ENCODE measurements at places on chromosomes 11 and 22.

GRCh38 chr11:62593434-62594044, 2.2 kb upstream of the TUT1 start:
- no peak for DNase-seq

DNA sequence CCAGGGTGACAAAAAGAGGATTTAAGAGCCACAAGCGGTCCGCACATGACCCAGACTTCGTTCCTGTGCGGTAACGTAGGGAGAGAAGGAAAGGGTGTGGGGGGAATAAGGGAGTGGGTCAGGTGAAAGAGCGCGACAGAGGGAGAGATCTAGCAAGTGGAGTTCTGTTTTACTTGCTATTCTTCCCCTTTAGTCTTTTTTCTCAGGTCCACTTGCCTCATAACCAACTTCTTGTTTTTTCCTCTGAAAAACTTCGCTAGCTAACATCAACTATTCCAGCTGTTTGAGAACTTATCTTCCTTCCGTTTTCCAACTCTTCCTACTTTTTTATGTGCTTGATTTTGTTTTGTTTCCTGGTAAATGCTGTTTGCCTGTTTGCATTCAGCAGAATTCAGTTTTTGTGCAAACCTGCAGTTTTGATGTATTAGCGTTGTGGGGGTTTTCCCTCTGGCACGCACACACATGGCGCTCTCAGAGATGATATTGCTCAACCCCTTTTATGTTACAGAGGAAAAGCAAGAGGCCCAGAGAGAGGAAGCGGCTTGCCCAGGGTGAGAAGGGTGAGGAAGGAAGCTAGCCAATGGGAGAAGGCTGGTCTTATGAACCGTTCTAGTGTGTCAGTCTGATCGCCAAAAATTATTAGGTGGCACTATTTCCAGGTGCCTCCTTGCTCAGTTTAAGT, 592 bp upstream of the CTSC start:
- no peak for DNase-seq

- DNase-seq = peak; percentile 53
Measured at GRCh38 chr11:84719935-84720577, 907.1 kb downstream of the DLG2 start.

- DNase-seq = no peak
Measured at GRCh38 chr11:126391970-126392632, 36.6 kb downstream of the ST3GAL4 start.

DNA sequence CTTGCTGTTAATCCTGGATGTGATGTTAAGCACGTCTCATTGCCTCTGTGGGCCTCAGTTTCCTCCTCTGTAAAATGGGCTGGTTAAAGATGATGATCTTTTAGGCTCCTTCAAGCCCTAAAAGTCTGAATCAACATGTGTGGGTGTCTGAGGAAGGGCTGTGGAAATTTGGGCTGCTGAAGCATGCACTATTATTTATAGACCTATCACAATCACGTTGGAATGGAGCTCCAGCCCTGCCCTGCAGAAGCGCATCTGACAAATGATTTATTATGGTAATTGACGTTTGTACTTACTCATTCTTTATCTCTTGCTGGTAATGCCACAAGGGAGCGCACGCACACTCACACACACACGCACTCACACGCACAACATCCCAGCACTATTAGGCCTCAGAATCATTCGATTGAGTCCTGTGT, 20.4 kb downstream of the P2RX3 start:
- no peak for DNase-seq

- DNase-seq = no peak
Measured at GRCh38 chr11:69156235-69156639, 502 bp downstream of the SMIM38 start.

GRCh38 chr11:2523821-2524391, 79.1 kb downstream of the KCNQ1 start:
- DNase-seq = no peak

DNA sequence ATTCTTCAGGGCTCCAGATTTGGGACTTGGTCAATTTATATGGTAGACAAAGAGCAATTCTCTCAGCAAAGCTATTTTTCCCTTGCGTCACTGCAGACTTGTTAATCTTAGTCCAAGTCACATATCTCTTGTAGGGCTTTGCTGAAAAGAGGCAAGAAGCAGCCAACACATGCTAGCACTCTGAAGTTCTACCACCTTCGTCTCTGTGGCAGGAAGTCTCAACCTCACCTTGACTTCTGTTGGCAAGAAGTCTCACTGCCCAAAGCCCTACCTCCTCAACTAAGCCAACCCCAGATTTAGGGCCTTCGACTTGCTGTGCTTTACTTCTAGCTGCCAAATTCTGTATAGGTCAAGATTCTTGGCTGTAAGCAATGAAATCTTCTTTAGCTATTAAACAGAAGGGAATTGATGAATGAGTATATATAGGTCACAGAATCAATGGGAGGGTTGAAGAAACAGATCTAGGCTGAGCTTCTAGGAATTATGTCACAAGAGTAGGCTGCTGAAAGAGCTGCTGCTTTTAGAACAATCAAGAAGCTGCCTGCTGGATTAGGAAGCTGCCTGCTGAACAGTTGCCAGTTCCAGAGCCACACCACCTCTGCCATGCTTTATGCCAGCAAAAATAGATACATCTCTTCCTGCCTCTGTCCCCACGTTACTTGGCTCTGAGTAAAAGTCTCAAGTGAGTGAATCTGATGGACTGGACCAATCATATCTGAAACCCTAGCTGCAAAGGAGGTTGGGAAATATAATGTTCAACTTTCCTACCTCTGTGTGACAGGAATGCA, 17.6 kb upstream of the NCR3LG1 start:
- no peak for DNase-seq

GRCh38 chr11:108206969-108207682, 15.3 kb downstream of the NPAT start:
- DNase-seq = no peak

GRCh38 chr11:62128835-62129234, 5.0 kb downstream of the INCENP start:
- no peak for DNase-seq

DNA sequence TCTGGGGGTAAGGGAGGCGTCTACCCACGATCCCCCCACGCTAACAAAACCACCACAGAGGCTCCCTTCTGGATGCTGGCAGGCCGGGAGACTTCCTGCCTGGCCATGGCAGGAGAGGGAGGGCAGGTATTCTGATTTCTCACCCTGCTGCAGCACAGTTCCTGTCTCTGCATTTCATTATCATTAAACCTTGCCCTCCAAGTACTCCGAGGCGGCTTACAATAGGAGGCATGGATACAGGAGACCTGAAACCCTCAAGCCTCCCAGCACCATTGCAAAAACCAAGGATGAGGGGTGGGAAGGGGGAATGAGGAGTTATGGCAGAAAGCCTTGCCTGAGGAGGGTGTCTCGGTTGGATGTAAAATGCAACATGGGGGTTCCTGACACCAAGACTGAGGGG, 44.1 kb upstream of the MN1 start:
- no peak for DNase-seq

DNA sequence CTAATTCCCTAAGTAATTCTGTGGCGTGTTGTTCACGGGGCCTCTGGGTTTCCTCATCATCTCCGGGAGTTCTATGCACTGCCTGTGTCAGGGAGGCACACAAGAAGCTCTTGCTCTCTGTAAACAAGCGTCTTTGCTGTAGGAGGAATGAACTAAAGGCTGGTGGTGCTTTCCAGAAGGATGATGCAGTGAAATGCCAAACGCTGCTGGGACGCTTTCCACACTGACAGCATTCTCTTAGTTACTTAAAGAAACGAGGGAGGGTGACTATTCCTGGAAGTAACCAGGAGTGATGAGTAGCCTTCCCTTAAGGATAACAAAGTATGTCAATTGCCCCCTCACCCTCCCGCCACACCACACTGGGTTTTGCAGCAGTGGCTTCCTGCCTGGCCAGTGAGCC, 38.5 kb upstream of the NUP50 start:
- DNase-seq = no peak

GRCh38 chr11:120903686-120904085, 120.2 kb upstream of the TBCEL start:
- no peak for DNase-seq

GRCh38 chr11:1757861-1758610, 5.7 kb downstream of the CTSD start:
- no peak for DNase-seq

DNA sequence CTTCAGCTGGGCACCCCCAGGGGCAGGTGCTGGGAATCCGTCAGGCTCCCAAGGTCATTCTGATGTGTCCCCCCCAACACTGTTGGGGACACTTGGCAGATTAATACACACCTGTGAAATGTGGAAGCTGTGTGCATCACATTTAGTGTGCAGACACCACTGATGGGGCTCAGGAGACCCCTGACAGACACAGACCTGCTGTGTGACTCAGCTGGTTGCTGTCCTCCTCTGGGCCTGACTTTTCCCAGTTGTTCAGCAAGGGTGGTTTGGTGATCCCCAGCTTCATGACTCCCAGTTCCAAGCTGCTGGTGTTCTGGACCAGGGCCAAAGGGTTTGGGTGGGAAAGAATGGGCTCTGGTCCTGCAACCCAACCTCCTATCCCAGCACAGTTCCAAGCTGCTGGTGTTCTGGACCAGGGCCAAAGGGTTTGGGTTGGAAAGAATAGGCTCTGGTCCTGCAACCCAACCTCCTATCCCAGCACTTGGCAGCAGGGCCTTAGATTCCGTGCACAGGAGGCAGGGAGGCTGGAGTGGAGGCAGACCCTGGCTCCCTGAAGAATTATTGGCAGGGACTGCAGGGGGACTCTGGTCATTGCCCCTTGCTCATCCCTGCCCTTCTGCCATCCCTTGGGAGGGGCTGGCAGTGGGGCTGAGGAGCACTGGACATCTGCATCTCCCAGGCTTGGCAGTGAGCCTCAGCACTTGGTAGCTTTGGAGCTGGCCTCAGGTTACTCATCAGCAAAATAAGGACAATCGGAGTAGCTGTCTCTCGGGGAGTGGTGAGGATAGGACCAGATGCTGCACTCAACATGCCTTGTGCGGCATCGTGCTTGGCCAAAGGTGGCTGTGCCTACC, 8.4 kb upstream of the OMP start:
- DNase-seq = no peak

GRCh38 chr11:27973851-27974536, 134.0 kb downstream of the KIF18A start:
- DNase-seq = no peak

GRCh38 chr11:91932151-91932821, 292.3 kb upstream of the FAT3 start:
- no peak for DNase-seq

DNA sequence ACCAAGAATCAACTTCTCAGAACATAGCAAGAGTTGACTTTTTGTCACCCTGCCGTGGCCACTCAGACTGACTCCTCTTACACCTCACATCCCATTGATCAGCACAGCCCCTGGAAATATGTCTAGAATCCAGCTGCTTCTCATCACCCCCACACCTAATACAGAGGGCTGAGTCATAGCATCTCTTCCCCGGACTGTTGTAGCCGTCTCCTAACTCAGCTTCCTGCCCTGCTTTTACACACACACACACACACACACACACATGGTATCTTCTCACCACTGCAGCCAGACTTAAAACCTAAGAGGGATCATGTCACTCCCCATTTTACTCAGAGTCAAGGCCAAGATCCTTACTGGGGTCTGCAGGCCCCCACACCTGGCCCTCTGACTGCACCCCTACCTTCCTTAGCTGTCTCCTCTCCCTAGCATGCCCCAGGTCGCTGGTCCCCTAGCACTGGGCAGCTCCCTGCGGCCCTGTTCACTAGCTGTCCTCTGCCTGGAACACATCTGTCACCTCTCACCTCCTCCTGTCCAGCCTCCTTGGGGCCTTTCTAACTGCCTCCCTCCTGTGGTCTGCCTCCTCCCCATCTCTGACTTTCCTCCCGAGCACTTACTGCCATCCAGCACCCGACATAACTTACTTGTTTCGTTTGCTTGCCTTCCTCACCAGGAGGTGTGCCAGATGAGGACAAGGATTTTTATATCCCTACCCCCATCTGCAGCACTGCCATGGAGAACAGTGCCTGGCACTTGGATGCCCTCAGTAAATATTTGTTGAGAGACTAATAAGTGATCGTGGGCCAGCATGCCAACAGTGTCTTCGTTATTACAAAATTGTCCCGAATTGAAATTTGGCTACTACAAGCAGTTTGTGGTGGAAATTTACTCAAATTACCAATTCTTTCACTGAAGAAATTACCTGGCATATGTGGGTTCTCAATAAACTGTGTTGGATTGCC, 61.9 kb downstream of the BMAL1 start:
- DNase-seq = no peak

DNA sequence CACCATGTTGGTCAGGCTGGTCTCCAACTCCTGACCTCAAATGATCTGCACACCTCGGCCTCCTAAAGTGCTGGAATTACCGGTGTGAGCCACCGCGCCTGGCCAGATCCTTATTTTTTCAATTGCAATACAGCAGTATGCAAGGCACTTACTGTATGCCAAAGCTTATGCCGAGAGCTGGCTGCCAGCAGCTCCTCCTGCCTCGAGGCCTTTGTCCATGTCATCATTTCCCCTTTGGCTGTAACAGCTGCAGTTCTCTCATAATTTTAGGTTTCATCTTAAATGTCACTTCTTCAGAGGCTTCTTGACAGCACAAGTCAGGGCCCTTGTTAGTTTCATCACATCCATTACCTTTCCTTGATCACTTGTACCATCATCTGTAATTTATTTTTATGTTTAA, 1.5 kb upstream of the SREBF2 start:
- no peak for DNase-seq

GRCh38 chr11:102513869-102514268, 16.7 kb downstream of the MMP7 start:
- no peak for DNase-seq

- no peak for DNase-seq
Measured at GRCh38 chr11:71096751-71097388, 155.5 kb downstream of the SHANK2 start.

DNA sequence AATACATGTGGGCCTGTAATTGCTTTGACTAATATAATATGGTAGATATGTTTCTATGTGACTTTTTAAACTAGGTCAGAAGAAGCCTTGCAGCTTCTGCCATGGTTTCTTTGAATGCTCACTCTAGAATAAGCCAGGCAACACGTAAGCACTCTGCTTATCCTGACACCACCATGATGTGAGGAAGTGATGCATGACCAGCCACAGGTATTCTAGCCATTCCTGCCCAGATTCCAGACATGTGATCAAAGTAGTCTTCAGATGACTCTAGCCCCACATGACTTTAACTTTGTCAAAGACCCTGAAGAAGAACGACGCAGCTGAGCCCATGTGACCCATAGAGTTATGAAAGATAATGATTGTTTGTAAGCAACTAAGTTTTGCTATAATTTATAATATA, 276.1 kb upstream of the NCAM1 start:
- DNase-seq = no peak

GRCh38 chr11:28466506-28466905, 358.3 kb downstream of the METTL15 start:
- DNase-seq = no peak

GRCh38 chr11:57248780-57249383, 11.8 kb upstream of the APLNR start:
- DNase-seq = no peak

DNA sequence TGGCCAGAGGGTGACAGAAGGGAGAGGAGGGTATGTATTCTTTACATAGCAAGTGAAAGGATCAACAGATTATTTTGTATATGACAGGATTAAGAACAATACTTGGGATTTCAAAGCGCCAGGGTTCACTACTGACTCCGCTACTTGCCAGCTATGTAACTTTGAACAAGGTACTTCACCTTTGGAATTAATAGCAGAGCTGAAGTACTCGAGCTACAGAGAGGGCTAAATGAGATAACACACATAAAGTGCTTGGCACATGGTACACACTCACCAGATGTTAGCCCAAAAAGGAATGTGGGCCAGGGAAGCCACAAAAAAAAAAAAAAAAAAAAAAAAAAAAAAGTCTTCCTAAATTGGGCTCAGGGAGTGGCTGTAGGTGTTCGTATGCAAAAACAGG, 408.4 kb downstream of the BUD13 start:
- no peak for DNase-seq
